ENCODE measurements at places on chromosomes 16 and 17.
A peak's percentile ranks its signal among the peaks of the same experiment; 100 is the strongest.

- DNase-seq, result no peak
Measured at GRCh38 chr16:63192980-63193379, 1156.7 kb upstream of the CDH8 start.

DNA sequence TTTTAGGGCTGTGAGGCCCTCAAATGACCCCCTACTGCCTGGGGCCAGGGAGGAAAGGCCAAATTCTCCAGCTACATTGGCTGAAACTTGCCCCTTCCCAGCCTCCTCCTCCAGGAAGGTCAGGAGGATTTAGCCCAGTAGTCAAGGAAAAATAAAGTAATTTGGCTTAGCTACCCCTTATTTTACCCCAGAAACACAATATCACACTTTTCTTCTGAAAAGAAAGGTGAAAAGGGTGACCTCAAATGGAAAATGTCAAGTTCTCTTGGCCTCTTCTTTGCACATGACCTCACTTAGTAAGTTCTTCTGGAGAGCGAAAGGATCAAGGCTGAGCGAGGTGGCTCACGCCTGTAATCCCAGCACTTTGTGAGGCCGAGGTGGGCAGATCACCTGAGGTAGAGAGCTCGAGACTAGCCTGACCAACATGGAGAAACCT is 8.0 kb upstream of the JUP start:
- no peak for DNase-seq

- DNase-seq, result peak; percentile 84
Measured at GRCh38 chr17:7445619-7445968, 733 bp downstream of the CHRNB1 start.

GRCh38 chr16:28951410-28951943 is 740 bp downstream of the NFATC2IP start:
- no peak for DNase-seq

- DNase-seq, result no peak
Measured at GRCh38 chr16:82011199-82011641, at the start of gene SDR42E1. Gene SDR42E1, minus strand, starts transcription at chr16:82011470. Its CDS starts 10,612 bp downstream, at chr16:82000858.

DNA sequence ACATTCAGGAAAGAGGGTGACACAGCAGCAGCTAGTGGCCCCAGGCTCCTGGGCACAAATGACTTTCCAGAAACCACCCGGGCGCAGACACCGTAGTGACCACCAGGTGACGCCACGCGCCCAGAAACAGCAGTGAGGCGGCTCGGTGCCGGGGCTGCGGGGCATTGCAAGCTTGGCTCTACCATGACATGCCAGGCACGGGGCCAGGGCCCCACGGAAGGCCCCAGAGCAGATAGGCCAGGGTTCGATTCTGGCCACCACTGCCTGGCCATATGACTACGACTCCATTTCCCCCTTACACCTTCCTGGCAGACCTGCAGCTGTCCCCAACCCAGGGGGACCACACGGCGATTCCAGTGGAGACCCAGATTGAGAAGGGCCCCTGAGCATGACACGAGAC is 6.7 kb downstream of the RHBDF1 start:
- peak; percentile 89 for DNase-seq

- no peak for DNase-seq
Measured at GRCh38 chr16:48057048-48057447, 98.7 kb downstream of the ABCC12 start.

DNA sequence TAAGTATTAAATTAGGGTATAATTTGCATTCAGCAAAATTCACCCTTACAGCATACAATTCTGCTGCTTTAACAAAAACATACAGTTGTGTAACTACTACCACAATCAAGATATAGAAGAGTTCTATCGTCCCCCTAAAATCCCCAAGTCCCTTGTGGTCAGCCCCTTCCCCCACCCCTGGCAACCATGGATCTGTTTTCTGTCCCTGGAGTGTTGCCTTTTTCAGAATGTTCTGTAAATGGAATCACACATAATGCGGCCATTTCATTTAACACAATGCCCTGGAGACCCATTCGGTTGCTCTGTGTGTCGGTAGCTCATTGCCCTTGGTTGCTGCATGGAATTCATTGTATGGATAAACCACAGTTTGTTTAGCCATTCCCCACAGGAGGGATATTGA is 190.2 kb downstream of the IRX5 start:
- DNase-seq, result no peak

DNA sequence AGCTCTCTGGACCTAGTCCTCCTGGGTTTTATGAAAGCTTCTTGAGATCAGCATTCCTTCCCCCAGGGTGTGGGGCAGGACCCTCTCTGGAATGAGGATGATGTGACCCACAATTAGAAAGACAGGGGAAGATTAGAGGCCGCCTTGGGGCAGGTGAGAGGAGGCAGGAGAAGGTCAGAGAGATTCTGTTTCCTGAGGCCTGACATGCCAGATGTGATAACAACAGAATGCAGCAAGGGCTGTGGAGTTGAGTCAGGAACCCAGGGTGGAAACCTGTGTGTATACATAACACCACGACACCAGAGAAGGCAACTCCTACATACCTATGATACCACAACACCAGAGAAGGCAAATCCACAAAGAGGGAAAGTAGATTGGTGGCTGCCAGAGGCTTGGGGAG is 5.4 kb upstream of the SLC5A10 start:
- peak; percentile 96 for DNase-seq

DNA sequence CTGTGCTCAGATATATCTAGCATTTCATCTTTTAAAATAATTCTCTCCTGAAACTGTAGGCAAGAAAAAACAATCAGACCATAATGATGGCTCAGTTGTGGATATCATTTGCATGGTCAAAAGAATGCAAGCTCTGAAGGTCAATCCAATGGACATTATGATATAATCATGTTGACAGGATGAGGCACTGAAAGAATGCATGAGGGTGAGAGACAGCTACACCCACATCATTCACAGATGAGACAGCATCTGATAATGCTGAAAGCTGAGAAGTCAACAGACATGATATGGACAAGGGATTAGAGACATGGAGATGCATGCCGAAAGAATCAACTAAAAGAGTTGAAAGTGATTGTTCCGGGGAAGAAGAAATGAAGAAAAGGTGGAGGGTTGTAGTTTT is 346.4 kb upstream of the CDH5 start:
- no peak for DNase-seq

- DNase-seq, result no peak
Measured at GRCh38 chr16:27511657-27512448, 37.9 kb downstream of the GTF3C1 start.

- no peak for DNase-seq
Measured at GRCh38 chr16:59909262-59909661, 1175.1 kb upstream of the GOT2 start.

- peak; percentile 79 for DNase-seq
Measured at GRCh38 chr17:57442401-57442823, 186.1 kb downstream of the MSI2 start.

- no peak for DNase-seq
Measured at GRCh38 chr17:62804822-62805221, 3.3 kb downstream of the MARCHF10 start.

DNA sequence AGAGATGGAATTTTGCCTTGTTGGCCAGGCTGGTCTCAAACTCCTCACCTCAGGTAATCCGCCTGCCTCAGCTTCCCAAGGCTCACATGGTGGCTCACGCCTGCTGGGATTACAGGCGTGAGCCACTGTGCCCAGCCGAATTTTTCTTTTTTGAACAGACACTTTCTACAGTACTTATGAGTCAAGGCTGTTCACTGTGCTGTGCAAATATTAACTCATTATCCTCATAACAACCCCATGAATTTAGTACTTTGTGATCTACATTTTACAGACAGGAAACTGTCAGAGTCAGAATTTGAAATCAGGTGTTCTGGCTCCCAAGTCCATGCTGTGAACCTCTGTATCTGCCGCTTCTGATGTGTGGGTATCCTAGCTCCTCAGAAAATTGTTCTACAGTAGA is 25.7 kb upstream of the RASL10B start:
- no peak for DNase-seq

- peak; percentile 26 for DNase-seq
Measured at GRCh38 chr16:68257906-68258800, 6.2 kb upstream of the SLC7A6 start.

GRCh38 chr17:77285594-77286390 is 145.0 kb downstream of the SEC14L1 start:
- DNase-seq, result no peak

- peak; percentile 16 for DNase-seq
Measured at GRCh38 chr16:14301169-14302030, 230.3 kb downstream of the MRTFB start.

DNA sequence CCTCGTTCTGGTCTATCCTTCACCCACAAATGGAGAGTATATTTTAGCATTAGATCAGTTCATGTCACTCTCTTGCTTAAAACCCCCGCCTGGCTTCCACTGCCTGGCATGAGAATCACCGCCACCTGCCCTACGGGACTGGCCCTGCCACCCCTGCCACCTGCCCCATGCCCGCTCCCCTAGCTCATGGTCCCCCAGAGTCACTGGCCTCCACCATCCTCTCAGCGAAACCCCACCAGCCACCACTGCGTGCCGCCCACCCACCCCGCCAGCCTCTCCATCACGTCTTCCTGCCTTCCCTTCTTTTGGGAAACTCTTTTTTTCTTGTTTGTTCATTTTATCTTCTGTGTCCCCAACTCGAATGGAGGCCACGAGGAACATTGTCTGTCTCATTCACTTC is 982 bp upstream of the ENPP7 start:
- no peak for DNase-seq

GRCh38 chr17:18246109-18246725 is 12.3 kb downstream of the FLII start:
- no peak for DNase-seq

DNA sequence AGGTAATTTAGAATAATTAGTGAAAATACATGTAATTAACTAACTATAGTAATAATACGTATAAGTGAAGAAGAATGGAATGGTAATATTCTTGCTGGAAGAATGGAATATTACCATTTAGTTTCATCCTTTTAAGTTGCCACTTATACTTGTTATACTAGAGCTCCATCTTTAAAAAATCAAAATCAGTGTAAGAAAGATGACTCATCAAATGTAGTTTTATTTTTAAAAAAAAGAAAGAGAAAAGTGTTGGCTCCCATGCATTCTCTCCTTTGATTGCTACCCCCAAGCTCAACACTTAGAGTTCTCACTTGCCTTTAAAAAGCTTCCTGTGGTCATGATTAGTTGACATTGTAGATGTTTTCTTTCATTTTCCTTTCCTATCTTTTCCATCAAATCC is 82.4 kb upstream of the KIF2B start:
- no peak for DNase-seq

GRCh38 chr17:3514873-3515272 is 39.1 kb downstream of the ASPA start:
- no peak for DNase-seq

DNA sequence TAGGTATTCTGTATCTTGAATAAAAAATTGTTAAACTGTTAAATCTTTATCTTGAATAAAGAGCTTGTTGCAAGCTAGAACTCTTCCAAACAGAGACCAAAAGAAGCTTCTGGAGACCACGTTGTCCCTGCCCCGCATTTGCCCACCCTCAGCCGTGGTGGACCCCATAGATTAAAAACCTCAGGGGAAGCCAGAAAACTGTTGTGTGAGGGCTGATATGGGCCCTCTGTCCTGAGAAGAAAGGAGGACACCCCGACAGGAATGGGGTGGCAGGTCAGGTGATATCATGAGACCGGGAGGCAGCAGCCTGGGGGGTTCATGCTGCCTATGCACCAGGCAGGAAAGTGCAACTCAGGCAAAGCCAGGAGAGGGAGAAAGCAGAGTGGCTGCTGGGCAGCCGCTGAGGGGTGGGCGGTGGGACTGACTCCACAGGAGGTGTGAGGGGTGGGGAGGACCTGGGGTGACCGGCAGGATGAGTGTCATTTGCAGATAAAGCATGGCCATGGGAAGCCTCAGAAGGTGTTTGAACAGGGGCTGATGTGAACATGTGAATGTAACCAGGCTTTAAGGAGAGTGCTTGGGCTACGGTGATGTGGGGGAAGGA is 147.8 kb downstream of the IRF8 start:
- DNase-seq, result no peak

DNA sequence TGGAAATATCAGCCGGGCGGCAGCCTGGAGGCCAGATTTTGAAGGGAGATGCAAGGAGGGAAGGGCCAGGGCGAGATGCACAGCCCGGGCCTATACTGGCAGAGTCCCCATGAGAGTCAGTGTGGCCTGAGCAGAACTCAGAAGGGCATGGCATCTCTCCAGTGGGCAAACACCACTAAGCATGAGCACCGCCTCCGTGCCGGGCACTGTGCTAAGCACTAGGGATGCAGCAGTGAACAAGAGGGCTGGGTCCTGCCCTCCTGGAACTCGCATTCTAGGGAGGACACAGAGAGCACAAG is 33.5 kb downstream of the TK2 start:
- DNase-seq, result no peak

DNA sequence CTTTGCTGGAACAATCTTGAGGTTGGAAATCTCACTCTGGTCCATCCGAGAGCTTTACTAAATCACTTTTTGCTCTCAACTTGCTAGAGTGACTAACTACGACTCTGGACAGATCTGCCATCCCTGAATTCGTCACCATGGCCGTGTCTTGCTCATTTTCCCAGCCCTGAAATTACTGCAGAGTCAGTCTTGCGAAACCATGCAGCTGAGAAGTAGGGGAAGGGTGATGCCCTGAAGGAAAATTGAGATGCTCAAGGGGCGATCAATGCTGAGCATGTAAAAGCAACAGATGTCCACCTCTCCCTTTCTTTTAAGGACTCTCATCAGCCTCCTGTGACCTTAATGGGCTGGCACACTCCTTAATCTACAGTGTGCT is 18.8 kb downstream of the PCTP start:
- no peak for DNase-seq

DNA sequence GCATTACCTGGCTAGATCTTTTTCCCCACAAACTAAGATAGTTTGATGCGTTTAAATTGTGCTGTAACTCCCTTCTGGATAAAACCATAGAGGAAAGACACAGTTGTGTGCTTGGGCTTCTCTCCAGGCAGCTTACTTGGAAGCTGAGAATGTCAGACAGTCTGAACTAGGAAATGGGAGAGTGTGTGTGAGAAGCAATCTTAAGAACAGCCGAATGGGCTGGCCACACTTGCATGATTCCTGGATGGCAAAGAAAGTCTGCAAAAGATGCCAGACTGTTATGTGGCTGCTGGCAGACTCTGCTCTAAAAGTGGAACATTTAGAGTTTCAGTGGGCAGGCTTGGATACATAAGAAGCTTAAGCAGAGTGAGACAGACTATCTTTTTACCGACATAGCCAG is 384.3 kb upstream of the PSMD7 start:
- DNase-seq, result no peak

DNA sequence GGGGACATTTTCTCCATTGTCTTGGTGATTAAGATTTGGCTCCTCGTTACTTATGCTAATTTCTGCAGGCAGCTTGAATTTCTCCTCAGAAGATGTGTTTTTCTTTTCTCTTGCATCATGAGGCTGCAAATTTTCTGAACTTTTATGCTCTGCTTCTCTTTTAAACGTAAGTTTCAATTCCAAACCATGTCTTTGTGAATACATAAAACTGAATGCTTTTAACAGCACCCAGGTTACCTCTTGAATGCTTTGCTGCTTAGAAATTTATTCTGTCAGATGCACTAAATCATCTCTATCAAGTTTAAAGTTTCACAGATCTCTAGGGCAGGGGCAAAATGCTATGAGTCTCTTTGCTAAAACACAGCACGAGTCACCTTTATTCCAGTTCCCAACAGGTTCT is 19.4 kb downstream of the ARHGAP44 start:
- no peak for DNase-seq

GRCh38 chr16:54783226-54783625 is 147.4 kb upstream of the IRX5 start:
- no peak for DNase-seq

GRCh38 chr16:87790292-87791100 is 24.7 kb upstream of the KLHDC4 start:
- peak; percentile 74 for DNase-seq

All from ELF-1 (cell line).